Left renal cortex interstitium (tissue), 4 donors: ENCODE measurements at places on chromosomes 6 and 20. TPM values are rescaled to one million over a fixed set of nuclear protein-coding genes. Genes with fewer than 3 reads are reported as not detected.

The BTNL2 gene
- polyA plus RNA-seq = 0.14 TPM

The PDYN gene
- polyA plus RNA-seq = 0.44 TPM

The MAP1LC3A gene
- 29.0 TPM for polyA plus RNA-seq

DNA sequence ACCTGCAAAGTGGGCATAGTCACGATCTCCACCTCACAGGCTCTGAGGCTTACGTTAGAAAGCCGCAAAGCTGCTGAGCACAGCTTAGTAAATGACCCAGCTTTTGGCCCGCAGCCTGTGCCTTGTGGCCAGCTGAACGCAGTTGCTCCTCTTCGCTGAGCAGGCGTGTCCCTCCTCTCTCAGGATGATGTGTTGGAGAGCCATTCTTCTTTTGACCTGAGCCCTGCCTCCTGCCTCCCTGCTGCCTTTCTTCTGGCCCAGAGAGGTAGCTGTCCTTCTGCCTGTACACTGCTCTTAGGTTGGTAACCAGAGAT is 47.6 kb upstream of the MYL9 start:
- DNase-seq = no peak

The RWDD2A gene
- 6.3 TPM for polyA plus RNA-seq

DNA sequence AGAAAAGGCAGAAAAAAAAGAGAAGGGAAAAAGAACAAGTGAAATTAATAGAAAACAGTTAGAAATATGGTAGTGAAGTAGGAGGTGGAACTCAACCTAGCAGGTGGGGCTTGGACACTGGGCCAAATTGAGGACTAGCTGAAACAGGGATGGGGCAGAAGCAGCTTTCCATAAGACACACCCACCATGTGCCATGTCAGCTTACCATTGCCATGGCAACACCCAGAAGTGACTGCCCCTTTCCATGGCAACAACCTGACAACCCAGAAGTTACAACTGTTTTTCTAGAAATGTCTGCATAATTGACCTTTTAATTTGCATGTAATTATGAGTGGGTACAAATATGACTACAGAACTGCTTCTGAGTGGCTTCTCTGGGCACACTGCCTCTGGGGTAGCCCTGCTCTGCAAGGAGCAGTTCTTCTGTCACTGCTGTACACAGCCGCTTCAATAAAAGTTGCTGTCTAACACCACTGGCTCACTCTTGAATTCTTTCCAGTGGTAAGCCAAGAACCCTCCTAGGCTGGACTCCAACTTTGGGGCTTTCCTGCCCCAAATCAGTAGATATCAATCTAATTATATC is 35.9 kb upstream of the SLC24A3 start:
- DNase-seq = no peak

The TAP1 gene
- polyA plus RNA-seq = 11.8 TPM

GRCh38 chr6:2103765-2104523 is 141.5 kb downstream of the GMDS start:
- DNase-seq = peak; percentile 55

The WFDC12 gene
- not detected for polyA plus RNA-seq

- DNase-seq = no peak
Observed at GRCh38 chr6:154650351-154650750, 82.9 kb upstream of the SCAF8 start.

The PTCRA gene
- polyA plus RNA-seq = 0.32 TPM

- peak; percentile 68 for DNase-seq
Observed at GRCh38 chr6:32244946-32245398, 21.1 kb upstream of the NOTCH4 start.

The STMND1 gene
- polyA plus RNA-seq = 0.16 TPM

The DCDC2 gene
- polyA plus RNA-seq = 113 TPM

The FAM162B gene
- 8.0 TPM for polyA plus RNA-seq

- no peak for DNase-seq
Observed at GRCh38 chr6:22362361-22362760, 65.5 kb upstream of the PRL start.

- DNase-seq = no peak
Observed at GRCh38 chr6:75171986-75172385, 33.9 kb downstream of the COL12A1 start.
